Dermis microvascular lymphatic vessel endothelial cell (primary cell): ENCODE measurements at places on chromosomes 3 and 15. TPM values are rescaled to one million over a fixed set of nuclear protein-coding genes. Genes with fewer than 3 reads are reported as not detected.

DNA sequence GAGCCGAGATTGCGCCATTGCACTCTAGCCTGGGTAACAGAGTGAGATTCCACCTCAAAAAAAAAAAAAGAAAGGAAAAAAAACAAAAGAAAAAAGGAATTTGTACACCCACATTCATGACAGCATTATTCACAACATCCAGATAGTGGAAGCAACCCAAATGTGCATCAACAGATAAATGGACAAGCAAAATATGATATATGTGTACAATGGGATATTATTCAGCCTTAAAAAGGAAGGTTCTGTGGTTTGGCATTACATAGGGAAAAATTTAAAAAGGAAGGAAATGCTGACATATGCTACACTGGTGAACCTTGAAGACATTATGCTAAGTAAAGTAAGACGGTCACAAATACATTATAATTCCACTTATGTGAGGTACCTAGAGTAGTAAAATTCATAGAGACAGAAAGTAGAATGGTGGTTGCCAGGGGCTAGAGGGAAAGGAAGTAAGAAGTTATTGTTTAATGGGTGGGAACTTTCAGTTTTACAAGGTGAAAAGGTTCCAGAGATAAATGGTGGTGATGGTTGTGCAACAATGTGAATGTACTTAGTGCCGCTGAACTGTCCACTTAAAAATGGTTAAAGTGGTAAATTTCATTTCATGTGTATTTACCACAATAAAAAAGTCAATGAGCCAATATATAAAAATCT, 118.5 kb downstream of the MYLK start:
- no peak for DNase-seq

DNA sequence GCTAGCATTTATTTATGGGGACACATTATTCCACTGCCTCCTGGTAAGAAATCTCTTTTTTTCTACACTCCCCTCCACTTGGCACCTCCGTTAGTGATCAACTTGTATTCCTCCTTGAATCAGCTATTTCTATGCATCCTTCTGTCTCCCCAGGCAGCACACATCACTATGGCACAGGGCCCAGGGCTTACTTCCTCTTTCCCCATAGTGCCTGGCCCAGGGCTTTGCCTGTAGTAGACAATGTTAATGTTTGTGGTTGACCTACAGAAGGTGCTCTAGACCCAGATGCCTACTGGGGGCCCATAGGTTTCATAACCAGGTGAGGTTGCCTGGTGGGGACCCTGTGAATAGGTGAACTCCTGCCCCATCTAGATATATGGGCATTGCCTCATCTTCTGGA, 44.9 kb downstream of the EPHB1 start:
- DNase-seq = no peak

- no peak for DNase-seq
These were observed 25.0 kb upstream of the TEX264 start for GRCh38 chr3:51646091-51646490.

GRCh38 chr3:18436213-18436612, 11.1 kb upstream of the SATB1 start:
- no peak for DNase-seq

- no peak for DNase-seq
These were observed 128.0 kb downstream of the SRGAP3 start for GRCh38 chr3:9121366-9122001.

DNA sequence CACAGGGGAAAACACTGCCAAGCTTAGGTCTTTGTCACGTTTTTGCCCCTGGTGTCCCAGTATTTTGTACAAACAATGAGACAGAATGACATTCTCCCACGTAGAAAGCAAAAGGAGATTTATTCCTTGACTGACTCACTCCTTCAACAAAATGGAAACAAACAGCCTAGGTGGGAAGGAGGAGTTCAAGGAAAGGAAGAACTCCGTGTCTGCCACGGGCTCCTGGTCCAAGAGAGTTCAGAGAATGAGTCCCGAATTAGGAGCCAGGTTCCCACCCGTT, 8.1 kb downstream of the TLE3 start:
- DNase-seq = no peak

- no peak for DNase-seq
These were observed 314.6 kb downstream of the EPHB1 start for GRCh38 chr3:135109681-135110080.

- DNase-seq = no peak
These were observed 23.2 kb downstream of the SHC4 start for GRCh38 chr15:48940508-48940907.

DNA sequence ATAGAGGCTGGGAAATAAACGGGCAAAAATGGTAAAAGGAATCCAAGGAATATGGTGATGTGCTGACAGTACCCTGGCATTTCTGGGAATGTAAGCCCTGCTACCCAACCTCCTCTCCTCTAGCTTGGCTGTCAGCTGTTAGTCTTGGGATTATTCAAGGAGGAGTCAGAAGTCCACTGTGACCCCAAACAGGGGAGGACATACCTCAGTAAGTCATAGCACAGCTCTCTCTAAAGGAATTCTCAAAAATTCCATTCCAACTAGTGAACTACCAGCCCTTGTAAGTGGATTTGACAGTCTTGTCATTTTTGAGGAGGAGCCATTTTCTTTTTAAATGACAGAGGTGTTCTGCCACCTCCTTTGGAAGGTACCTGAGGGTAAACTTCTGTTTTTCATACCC, 207.5 kb downstream of the PDCD6IP start:
- no peak for DNase-seq

DNA sequence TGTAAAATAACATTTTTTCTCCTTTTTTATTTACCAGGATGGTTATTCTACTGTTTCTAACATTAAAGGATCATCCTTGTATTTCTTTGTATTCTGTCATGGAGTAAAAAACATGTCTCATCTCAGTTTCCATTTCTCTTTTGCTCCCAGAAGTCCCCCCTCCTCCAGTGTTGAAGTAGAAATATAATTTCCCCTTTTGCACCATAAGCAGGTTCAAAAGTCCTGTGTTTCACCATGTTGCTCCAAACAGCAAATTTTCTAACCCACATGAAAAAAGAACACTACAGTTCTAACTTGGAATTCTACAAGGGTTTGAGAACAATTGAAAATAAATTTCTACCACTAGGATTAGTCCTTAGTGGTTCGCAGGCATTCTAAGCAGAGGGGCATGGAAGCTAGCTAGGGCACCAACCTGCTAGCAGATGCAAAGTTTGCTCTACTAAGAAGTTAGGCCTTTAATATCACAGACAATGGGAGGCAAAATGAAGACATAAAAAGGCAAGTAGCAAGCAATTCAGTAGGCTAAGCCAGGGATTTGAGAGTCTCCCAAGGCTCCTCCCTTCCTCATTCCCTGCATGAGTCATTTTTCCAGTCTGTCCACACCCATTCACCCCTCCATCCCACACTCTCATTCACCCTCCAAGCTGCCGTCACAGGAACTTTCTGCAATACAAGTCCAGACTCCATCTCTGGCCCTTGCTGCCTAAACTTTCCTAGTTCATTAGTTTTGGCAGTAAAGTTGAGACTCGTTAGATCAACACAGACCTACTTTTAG, 2.3 kb upstream of the MBNL1 start:
- peak; percentile 91 for DNase-seq

CCR8 gene
- total RNA-seq = not detected in 2 replicates

KLHDC8B gene
- 47.4 and 78.3 TPM in 2 replicates for total RNA-seq

NEO1 gene
- total RNA-seq = 1.9 and 5.3 TPM in 2 replicates

OCA2 gene
- total RNA-seq = not detected in 2 replicates

SECISBP2L gene
- total RNA-seq = 18.1 and 27.3 TPM in 2 replicates
